AML-193 (cell line): ENCODE measurements at places on chromosomes 11 and 22.

- DNase-seq: no peak
Measured at GRCh38 chr22:38299770-38300102, 17.5 kb downstream of the CSNK1E start.

GRCh38 chr11:836700-837099 is 3.9 kb downstream of the CD151 start:
- DNase-seq: no peak

DNA sequence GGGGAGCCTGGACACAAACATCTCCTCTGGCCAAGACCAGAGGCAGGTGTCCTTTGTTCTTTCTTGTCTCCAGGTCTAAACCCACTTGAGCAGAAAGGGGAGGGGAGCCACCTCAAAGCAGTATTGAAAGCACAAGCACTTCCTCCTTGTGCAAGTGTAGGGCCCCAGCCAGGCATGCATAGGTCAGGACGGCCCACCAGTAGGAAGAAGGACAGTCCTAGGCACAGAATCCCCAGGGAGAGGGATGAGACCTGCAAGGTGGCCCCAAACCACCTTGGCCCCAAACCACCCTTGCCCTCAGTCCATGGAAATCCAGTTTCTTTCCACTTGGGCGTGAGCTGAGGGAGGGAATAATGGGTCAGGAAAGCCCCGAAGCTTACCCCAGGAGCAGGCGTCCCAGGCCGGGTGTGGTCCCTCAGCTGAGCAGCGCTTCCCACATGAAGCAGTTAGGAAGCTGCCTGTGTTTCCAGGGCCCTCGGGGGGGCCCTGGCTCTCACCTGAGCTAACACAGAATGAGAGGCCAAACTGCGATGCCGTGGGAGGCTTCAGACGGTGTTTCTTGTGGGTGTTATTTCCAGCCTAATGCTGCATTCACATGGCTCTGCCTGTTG is 20.4 kb upstream of the IGSF9B start:
- no peak for DNase-seq

GRCh38 chr11:76293189-76293631 is 86.9 kb upstream of the WNT11 start:
- DNase-seq: no peak

DNA sequence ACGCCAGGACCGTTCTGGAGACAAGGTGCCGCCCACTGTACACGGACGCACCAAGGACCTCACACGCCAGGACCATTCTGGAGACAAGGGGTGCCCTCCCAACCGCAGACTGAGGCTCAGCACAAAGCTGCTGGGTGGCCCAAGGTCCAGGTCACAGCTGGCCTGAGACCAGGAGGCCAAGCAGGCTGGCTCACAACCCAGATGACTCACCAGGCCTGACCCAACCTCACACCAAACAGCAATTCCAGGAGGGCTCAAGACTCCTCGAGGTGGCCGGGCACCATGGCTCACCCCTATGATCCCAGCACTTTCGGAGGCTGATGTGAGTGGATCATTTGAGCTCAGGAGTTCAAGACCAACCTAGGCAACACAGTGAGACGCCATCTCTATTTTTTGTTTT is 14.8 kb downstream of the BRD1 start:
- DNase-seq: no peak

DNA sequence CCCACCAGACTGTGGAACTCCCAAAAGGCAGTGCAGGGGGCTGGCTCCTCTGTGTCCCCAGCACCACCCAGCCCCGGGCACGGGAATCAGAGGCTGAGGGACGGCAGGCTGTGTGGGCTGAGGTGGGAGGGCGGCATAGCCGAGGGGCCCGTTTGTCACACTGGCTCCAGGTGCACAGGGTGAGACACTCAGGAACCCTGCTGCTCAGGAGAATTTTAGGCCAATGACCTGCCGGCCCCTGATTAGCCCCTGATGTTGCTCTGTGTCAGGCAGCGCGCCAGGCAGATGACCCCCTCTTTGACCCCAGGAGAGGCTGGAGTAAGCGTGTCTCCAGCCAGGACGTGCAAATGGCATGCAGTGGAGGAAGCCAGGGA is 52.7 kb downstream of the RTL6 start:
- no peak for DNase-seq

DNA sequence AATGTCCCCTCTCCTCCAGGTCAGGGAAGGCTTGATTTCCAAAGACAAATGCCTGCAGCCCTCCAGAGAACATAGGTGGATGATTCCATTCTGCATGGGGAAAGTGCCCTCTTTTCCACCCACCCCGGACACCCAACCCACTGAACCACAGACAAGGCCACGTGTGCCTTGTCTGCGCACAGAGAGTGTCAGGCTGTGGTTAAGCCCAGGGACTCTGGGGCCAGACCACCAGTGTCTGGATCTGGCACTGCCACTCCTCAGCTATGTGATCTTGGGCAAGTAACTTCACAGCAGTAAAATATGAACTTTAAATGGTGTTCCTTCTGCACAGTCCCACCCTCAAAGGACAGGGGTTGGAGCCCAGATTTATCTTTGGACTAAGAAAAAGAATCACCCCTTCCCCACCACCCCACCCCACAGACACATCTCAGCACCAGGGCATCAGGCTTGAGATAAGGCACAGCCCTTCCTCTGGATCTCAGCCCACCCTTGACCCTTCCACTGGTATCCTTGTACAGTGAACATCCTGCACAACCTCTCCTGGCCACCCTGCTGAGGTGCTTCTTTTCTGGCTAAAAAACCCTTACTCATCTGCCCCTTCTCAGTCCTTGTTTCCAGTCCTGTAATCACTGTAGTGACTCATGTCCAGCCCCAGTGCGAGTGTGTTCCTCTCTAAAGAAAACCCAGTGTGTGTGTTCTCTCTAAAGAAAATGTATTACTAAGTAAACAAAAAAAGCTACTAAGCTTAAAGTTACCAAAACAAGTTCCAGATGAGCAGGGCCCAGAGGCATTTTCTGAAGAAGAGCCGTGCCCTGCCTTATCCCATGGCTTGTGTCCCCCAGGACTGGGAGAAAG is 1.9 kb upstream of the PTGDR2 start:
- DNase-seq: no peak

GRCh38 chr22:37818409-37819104 is 4.6 kb upstream of the GALR3 start:
- no peak for DNase-seq

DNA sequence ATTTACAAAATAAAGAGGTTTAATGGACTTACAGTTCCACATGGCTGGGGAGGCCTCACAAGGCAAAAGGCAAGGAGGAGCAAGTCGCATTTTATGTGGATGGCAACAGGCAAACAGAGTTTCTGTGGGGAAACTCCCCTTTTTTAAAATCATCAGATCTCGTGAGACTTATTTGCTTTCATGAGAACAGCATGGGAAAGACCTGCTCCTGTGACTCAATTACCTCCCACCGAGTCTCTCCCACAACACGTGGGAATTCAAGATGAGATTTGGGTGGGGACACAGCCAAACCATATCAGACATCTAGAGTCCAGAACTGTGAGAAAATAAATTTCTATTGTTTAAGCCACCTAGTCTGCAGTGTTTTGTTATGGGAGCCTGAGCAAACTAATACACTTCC is 80.8 kb downstream of the ME3 start:
- DNase-seq: no peak

GRCh38 chr11:117931331-117931950 is 2.2 kb upstream of the TMPRSS13 start:
- DNase-seq: no peak

DNA sequence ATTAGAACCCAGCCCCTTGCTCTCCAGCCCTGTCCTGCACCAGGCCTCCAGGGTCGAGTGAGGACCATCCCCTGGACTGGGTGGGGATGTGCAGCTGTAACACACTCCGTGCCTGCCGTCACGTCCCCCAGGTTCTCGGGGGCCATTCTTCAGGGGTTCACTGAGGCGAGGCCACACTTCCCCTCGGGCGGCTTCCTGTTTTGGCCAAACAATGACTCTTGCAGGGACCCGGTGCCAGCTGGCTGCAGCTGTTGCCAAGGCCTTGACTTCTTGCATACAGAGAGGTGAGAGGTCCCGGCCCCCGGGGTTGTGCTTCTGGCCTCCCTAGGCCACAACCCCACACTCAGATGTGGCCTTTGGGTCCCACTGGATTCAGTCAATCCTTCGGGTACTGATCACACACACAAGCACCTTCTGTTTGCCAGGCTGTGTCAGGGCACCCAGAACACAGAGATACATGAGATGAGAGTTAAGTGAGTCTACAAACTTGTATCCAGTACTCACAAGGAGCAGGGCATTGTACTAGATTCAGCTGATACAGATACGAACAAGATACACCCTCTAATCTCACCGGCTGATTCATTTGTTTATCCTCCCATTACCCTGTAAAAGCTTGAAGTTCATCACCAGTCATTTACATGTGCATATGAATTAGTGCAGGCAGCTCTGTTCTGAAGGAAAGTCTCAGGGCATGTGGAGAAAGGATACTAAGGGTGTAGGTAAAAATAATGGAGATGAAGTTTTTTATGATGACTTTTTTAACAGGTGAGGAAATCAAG is 32.9 kb downstream of the LRRC32 start:
- DNase-seq: no peak

GRCh38 chr11:29119707-29120618 is 896.9 kb downstream of the KCNA4 start:
- no peak for DNase-seq

- no peak for DNase-seq
Measured at GRCh38 chr22:34592123-34592740, 473.7 kb upstream of the ISX start.

- DNase-seq: no peak
Measured at GRCh38 chr11:69384251-69385143, 90.5 kb downstream of the MYEOV start.

DNA sequence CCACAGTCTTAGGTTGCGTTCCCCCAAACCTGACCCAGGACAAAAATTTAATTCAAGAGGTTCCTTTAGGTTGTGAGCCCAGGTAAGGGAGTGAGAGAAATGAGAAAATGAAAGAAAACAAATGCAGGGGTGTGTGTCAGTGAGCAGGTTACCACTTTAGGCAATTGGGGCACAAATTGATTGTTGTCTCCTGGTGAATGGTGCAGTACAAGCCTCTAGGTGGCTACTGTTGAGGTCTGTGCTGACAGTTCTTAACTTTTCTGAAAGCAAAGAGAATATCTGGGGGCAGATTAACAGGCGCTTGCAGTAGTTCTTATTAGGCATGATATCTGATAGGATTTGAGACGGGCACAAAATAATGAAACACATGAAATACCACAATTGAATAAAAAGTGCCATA is 894.6 kb downstream of the FAM181B start:
- no peak for DNase-seq

GRCh38 chr22:36318442-36318841 is 65.5 kb downstream of the APOL1 start:
- no peak for DNase-seq

- peak; percentile 16 for DNase-seq
Measured at GRCh38 chr22:36156515-36157419, 3.8 kb downstream of the APOL3 start.

GRCh38 chr11:59173080-59173963 is 1.4 kb downstream of the DTX4 start:
- DNase-seq: no peak

DNA sequence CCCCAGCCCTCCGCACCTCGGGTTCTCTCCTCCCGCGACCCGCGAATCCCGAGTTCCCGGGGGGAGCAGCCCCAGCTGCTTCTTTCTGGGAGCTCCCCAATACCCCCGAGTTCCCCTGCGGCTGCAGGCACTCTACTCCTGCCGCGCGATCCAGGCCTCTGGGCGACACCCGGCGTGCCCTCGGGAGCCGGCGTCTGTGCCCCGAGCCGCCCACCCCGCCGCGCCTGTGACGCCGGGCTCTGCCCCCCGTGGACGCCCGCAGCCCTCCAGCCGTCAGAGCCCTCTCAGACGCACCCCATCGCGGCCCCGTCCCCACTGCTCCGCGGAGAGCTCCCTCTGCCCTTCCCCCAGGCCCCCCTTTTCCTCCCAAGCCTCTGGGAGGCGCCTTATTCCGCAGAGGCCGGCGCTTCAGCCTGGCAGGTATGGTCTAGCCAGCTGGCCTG is 422 bp downstream of the GLB1L2 start:
- DNase-seq: no peak

- DNase-seq: no peak
Measured at GRCh38 chr22:42152661-42153270, 22.2 kb upstream of the CYP2D6 start.
